ENCODE measurements at places on chromosomes 12 and 14.

DNA sequence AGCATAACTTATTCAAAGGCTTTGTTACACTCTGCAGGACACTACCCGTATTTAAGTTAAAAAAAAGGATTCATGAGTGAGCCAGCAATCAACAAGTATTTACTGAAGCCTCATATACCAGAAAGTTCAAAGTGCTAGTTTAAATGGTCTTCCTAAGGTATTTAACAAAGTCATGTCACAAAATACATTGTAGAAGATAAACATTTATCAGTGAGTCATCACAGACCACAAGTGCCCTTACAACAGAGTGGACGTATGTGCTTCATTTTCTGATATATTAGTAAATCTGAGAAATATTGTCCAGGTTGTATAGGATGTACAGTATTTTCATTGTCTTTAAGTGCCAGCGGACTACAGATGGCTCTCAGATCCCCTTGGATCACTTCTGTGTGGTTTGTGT lies 24.2 kb downstream of the FLRT2 start:
- DNase-seq, result no peak

DNA sequence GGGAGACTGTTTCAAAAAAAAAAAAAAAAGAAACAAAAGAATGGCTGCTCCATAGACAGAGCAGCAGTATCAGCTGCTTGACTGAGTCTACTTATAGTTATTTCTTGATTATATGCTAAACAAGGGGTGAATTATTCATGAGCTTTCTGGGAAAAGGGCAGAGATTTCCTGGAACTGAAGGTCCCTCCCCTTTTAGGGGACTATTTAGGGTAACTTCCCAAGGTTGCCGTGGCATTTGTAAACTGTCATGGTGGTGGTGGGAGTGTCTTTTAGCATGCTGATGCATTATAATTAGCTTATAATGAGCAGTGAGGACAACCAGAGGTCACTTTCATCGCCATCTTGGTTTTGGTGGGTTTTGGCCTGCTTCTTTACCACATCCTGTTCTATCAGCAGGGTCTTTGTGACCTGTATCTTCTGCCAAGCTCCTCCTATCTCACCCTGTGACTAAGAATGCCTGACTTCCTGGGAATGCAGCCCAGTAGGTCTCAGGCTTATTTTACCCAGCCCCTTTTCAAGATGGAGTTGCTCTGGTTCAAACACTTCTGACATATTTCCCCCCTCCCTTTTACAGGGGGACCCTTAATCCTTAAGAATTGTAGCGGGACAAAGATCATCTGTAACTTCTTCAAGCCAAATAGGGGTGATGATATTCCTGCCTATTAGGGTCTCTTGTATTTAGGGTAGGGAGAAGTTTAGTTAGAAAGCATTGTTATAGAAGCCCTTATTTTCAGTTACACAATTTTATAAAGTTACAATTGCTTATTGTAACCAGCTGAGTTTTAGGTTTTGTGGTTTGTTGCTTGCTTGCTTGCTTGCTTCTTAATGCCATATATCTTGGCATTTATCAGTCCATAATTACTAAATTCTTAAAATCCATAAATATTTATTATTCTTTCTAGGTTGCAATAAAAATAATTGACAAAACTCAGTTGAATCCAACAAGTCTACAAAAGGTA lies 42.5 kb downstream of the MARK3 start:
- DNase-seq, result peak; percentile 20

- DNase-seq, result no peak
Measured at GRCh38 chr12:52603314-52603713, 2.1 kb upstream of the KRT72 start.

DNA sequence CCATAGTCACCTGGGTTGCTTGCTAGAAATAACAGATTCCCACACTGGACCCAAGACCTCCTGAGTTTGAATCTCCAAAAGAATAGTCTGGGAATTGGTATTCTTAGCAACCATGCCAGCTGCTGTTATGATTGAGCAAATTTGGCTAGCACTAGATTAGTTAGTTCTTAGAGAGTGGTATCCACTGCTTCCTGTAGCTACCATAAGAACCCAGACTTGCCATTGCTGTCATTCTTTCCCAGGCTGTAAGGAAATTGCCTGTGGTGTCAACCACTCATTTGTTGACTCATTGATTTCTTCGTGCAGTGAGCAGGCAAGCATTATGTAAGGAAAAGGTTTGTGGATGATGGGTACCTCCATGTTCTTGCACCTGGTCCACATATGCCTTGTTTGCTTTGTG lies 201.8 kb upstream of the RGS6 start:
- no peak for DNase-seq

DNA sequence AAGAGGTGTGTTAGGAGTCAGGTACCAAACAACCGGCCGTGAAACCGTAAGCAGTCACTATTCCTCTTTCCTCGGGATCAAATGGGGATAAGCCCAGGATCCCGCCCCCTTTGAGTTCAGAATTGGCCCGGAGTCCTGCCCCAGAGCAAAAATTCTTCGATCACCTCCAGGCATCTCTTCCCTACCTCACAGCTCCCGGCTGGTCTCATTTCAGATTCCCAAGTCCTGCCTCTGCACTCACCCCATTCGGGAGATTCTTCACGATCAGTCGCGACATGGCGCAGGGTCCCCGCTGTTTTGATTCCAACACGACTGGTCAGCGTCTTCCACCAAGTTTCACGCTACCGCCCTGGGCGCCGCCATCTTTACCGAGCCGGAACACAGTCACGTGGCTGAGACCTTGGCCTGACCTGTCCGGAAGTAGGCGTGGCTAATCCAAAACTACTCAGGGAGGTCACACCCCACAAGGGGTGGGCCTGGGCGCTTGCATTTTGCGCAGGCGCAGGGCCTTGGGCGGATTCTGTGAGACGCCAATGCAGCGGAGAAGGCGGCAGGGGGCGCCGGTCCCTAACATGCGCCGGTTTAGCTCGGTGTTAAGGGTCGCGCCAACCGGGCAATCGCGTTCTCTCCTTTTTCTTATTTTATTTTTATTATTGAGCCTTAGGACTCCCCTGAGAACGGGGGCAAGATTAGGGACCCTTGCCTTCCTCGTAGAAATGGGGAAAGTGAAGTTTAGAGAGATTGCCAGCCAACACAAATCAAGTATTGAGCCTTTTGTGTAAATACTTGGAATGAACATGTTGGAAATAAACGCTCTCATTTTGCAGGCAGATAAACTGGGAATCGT lies at the start of gene RBM19:
RBM19 (minus strand) TSS at position 375 of the 847 bp plus-strand sequence; CDS start at position 277, 98 bp downstream.
- DNase-seq, result peak; percentile 97

Measured in stimulated activated naive B cell treated with anti-CD40 and anti-IgM and Interleukin-4, amounts not matched to agents 10 μg/mL and 1 μg/mL and 100 μg/mL, for 72 hours (primary cell).